ENCODE measurements at places on chromosomes 7 and 10. TPM values are rescaled to one million over a fixed set of nuclear protein-coding genes. Genes with fewer than 3 reads are reported as not detected.

DNA sequence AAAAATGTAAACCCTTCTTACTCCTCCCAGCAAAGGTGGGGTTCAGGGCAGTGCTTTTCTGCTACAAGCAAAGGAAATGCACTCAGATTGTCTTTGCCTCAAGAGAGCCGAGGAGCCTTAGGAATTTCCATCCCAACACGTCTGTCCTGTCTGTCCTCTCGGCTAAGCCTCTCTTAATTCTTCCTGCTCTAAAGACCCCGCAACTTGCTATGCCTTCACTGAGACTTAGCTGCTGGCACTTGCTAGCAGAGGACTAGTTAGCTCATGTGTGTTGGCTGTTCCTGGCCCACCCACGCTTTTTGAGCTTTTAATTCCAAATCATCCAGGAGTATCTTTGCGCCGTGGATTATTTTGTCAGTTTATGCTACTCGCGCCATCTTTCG, 481 bp upstream of the NPM3 start:
- H3K4me3 ChIP-seq = peak overlapping the region; percentile 97
- peaks cover 11% of the 10 kb centered on the region for H3K36me3 ChIP-seq
- peaks cover 29% of the 10 kb centered on the region for H3K27me3 ChIP-seq
- H3K27ac ChIP-seq = no peak overlapping the region
- peaks cover 40% of the 10 kb centered on the region for H3K4me1 ChIP-seq

GRCh38 chr7:11576310-11576709, 255.7 kb downstream of the THSD7A start:
- H3K4me3 ChIP-seq = no peak overlapping the region
- DNase-seq = no peak
- no peak overlapping the region for H3K27ac ChIP-seq
- no peaks in the 10 kb centered on the region for H3K4me1 ChIP-seq
- H3K27me3 ChIP-seq = no peaks in the 10 kb centered on the region

- H3K36me3 ChIP-seq = peaks cover 23% of the 10 kb centered on the region
- no peak for DNase-seq
- H3K27me3 ChIP-seq = no peaks in the 10 kb centered on the region
Measured at GRCh38 chr10:31700181-31700611, 228.4 kb downstream of the ARHGAP12 start.

- H3K4me1 ChIP-seq = no peaks in the 10 kb centered on the region
- H3K27me3 ChIP-seq = no peaks in the 10 kb centered on the region
- H3K36me3 ChIP-seq = peaks cover 22% of the 10 kb centered on the region
- no peak for DNase-seq
- no peak overlapping the region for H3K27ac ChIP-seq
- H3K4me3 ChIP-seq = no peak overlapping the region
Measured at GRCh38 chr7:3937146-3937545, 636.1 kb downstream of the SDK1 start.

DNA sequence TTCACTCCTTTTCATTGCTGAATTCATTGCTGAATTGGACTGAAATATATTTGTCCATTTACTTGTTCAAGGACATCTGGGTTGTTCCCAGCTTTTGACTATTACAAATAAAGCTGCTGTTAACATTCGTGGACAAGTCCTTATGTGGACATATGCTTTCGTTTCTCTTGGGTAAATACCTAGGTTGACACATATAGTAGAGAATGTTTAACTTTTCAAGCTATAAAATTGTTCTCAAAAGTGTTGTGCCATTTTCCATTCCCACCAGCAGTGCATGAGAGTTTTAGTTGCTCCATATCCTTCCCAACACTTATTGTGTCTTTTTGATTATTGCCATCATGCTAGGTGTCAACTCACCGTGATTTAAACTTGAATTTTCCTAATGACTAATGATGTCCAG, 17.5 kb upstream of the CPVL start:
- no peaks in the 10 kb centered on the region for H3K27me3 ChIP-seq
- H3K4me1 ChIP-seq = no peaks in the 10 kb centered on the region
- DNase-seq = no peak
- H3K4me3 ChIP-seq = no peak overlapping the region
- H3K36me3 ChIP-seq = peaks cover 7% of the 10 kb centered on the region

GRCh38 chr7:84092207-84092606, 102.4 kb downstream of the SEMA3A start:
- H3K27me3 ChIP-seq = no peaks in the 10 kb centered on the region
- no peak overlapping the region for H3K4me3 ChIP-seq
- H3K4me1 ChIP-seq = peaks cover 33% of the 10 kb centered on the region
- no peak overlapping the region for H3K27ac ChIP-seq
- H3K36me3 ChIP-seq = peaks cover 3% of the 10 kb centered on the region

DNA sequence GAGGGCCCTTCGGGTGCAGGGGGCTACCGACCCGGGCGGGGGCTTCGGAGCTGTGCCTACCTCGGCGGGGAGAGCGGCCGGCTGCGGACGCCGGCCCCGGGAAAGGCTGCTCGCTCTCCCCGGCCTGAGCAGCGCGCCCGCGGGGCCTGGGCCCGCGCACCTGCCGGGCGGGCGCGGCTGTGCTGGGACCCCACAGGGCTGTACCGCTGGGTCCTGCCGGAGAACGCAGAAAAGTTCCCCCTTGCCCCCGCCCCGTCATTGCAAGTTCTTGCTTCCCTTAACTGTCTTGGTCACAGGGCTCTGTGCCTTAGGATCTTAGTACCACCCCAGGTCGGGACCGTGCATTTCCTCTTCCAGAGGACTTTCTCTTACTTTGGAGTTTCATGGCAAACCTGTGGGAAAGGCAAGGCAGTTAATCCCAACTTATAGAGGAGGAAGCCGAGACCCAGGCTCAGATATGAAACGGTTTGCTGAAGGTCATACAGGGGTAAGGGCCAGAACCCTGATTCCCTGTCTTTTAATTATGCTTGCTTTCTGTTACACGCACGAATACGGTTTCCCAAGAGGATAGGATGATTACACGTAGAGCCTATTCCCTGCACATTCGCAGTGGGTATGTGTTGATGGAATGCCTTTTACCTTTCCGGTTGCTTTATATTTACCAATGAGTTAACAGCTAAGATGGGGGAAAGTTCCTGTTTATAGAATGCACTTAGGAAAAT, 652 bp downstream of the PCGF5 start:
- peaks cover 11% of the 10 kb centered on the region for H3K4me1 ChIP-seq
- H3K27ac ChIP-seq = no peak overlapping the region
- DNase-seq = no peak
- H3K36me3 ChIP-seq = no peaks in the 10 kb centered on the region
- peak overlapping the region; percentile 88 for H3K4me3 ChIP-seq

DNA sequence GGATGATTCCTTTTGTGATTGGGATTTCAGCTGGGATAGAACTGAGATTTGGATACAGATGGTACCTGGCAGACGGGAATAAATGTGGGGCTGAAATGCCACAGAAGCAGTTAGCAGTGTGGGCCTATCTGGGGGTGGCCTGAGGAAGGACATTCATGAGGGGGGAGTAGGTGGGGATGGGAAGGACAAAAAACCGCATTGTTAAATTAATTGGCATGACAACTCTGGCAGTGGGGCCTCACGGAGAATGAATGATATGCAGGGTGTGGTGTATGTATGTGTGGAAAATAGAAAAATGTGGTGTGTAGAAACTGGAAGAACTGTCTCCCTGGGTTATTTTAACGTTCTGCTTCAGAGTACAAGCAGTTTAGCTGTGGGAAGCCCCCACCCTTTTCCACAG, 17.8 kb downstream of the SDK1 start:
- H3K27me3 ChIP-seq = no peaks in the 10 kb centered on the region
- peaks cover 4% of the 10 kb centered on the region for H3K36me3 ChIP-seq
- H3K4me3 ChIP-seq = no peak overlapping the region
- DNase-seq = no peak
- peaks cover 13% of the 10 kb centered on the region for H3K4me1 ChIP-seq

- no peaks in the 10 kb centered on the region for H3K4me1 ChIP-seq
- no peak for DNase-seq
- peaks cover 2% of the 10 kb centered on the region for H3K27me3 ChIP-seq
- no peak overlapping the region for H3K27ac ChIP-seq
Measured at GRCh38 chr10:79542626-79543025, 17.6 kb downstream of the SFTPA2 start.

- H3K4me3 ChIP-seq = peak overlapping the region; percentile 99
- H3K27ac ChIP-seq = peak overlapping the region; percentile 98
- no peak for DNase-seq
- H3K36me3 ChIP-seq = peaks cover 8% of the 10 kb centered on the region
- H3K4me1 ChIP-seq = peaks cover 47% of the 10 kb centered on the region
Measured at GRCh38 chr7:42931447-42931833, 534 bp downstream of the PSMA2 start.

GRCh38 chr7:11474902-11475585, 357.0 kb downstream of the THSD7A start:
- no peaks in the 10 kb centered on the region for H3K4me1 ChIP-seq
- H3K27ac ChIP-seq = no peak overlapping the region
- no peaks in the 10 kb centered on the region for H3K36me3 ChIP-seq
- H3K4me3 ChIP-seq = no peak overlapping the region
- DNase-seq = no peak

DNA sequence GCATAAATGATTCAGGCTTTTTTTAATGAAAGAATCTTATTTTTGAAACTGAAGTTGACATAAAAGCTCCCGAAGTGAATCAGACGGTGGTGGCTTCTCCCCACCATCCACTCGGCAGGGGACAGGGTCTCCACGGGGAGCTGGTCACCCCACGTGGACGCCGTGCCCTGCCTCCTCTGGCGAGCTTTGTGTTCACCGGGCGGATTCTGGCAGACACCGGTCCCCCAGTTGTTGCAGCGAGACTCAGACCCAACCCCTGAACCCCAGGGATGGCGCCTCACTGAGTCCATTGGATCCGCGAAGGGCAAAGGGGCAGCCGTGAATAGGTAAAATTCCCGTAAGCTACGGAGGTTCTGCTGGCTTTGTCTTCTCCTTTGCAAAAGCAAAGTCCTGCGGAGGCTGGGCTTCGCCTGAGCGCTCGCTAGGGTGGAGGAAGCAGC, 38.4 kb downstream of the PTPRN2 start:
- H3K27me3 ChIP-seq = no peaks in the 10 kb centered on the region
- no peaks in the 10 kb centered on the region for H3K36me3 ChIP-seq

- no peak for DNase-seq
- no peaks in the 10 kb centered on the region for H3K27me3 ChIP-seq
- no peak overlapping the region for H3K4me3 ChIP-seq
- no peaks in the 10 kb centered on the region for H3K36me3 ChIP-seq
Measured at GRCh38 chr10:70598857-70599295, 3.7 kb downstream of the PRF1 start.

GRCh38 chr10:66860376-66860945, 65.4 kb upstream of the LRRTM3 start:
- H3K4me1 ChIP-seq = no peaks in the 10 kb centered on the region
- H3K36me3 ChIP-seq = peaks cover 4% of the 10 kb centered on the region
- H3K27me3 ChIP-seq = no peaks in the 10 kb centered on the region
- H3K27ac ChIP-seq = no peak overlapping the region

DNA sequence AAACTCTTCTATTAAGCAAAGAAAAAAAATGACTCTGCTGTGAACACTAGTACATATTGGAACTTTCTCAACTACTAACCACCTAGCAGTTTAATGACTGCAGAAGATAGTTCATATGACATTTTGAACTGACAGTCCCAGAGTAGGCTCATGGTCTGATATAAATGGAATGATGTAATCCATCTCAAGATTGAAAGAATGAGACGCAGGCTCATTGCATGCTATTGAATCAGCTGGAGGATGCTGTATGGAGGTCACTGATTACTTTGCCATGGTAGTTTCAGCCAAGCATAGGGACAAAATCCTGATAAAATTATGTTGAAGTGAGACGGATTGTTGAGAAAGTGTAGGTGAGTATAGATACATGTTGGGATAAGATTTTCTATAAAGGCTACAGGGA, 217.6 kb upstream of the SEMA3E start:
- peaks cover 6% of the 10 kb centered on the region for H3K4me1 ChIP-seq
- H3K27me3 ChIP-seq = no peaks in the 10 kb centered on the region
- no peak overlapping the region for H3K27ac ChIP-seq

GRCh38 chr7:13979671-13980435, 9.6 kb downstream of the ETV1 start:
- peak overlapping the region; percentile 1 for H3K4me3 ChIP-seq
- DNase-seq = no peak
- H3K27me3 ChIP-seq = no peaks in the 10 kb centered on the region
- peaks cover 11% of the 10 kb centered on the region for H3K36me3 ChIP-seq
- peaks cover 58% of the 10 kb centered on the region for H3K4me1 ChIP-seq

DNA sequence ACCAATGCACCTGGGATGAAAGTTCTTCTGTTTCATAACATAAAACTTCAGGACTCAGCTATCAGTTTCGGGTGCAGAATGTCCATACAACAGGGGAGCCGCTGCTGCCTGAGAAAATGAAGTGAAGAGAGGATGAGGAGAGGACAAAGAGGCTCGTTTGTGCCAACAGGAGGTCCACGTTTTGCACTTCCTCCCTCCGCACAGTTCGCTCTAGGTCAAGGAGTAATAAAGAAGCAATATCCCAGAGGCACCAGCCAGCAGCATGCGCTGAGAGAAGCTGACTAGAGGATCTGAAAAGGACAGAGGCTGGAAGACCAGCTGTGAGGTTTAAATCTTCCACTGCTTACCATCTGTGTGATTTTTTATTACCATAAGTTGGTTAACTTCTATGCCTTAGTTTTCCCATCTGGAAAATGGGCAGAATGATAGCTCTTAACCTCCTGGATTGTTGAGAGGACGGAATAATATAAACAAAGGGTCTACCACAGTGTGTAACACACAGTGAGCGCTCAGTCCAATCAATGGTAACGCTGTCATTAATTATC, 709 bp downstream of the GPAM start:
- H3K4me3 ChIP-seq = peak overlapping the region; percentile 90
- H3K4me1 ChIP-seq = peaks cover 22% of the 10 kb centered on the region

Gene OR6V1
- not detected for total RNA-seq

Gene KDM7A
- 4.9 TPM for total RNA-seq

Gene EPO
- 0.23 TPM for total RNA-seq

Gene ANKRD22
- total RNA-seq = not detected

Gene DDX50
- total RNA-seq = 57.7 TPM

Gene ERCC6
- total RNA-seq = 23.0 TPM

Gene PON1
- total RNA-seq = not detected

Gene NIPSNAP2
- total RNA-seq = 54.3 TPM

Gene RARRES2
- total RNA-seq = 26.3 TPM

Measured in neural crest cell (in vitro differentiated cells).